B cell (primary cell): ENCODE measurements at places on chromosomes 5 and 9. TPM values are rescaled to one million over a fixed set of nuclear protein-coding genes. Genes with fewer than 3 reads are reported as not detected.

The OBP2B gene
- not detected in 2 replicates for total RNA-seq

The IL13 gene
- 0.42 TPM in 1 of 2 replicates, not detected in the other for total RNA-seq

The RACK1 gene
- 1,928 and 2,047 TPM in 2 replicates for total RNA-seq

The SMIM3 gene
- total RNA-seq, result not detected in 2 replicates

The CATSPER3 gene
- 0.79 and 2.7 TPM in 2 replicates for total RNA-seq

The TMEM8B gene
- total RNA-seq, result 13.6 and 14.5 TPM in 2 replicates

The PROB1 gene
- total RNA-seq, result 3.0 and 3.7 TPM in 2 replicates

The FOXI1 gene
- not detected in 2 replicates for total RNA-seq
